ENCODE measurements at places on chromosomes 6 and 20.
A peak's percentile ranks its signal among the peaks of the same experiment; 100 is the strongest.

DNA sequence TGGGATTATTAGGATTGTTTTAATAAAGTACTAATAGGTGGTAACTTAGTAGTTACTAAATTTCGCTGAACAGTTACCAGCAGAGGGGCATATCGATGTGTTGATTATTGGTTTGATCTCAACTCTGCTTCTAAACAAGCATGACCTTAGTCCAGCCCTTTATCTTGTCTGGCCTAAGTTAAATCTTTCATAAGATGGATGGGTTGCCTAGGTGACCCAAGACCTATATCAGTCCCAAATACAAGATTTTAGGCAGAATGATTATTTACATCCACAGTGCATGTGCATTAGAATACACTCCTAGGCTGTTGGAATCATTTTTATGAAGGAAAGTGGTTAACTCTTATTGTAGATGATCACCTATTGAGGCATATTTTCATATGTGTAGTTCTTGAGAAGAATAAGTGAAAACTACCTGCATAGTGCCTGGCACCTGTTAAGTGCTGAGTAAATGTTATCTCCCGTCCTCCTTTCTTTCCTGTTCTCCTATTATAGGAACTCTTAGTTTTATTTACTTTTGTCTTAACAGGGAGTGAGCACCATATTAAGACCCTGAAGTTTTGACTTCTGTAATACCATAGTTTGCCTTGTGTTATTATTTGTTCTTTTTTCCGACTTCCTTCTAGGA is 1.1 kb downstream of the HSF2 start:
- DNase-seq: no peak

- no peak for DNase-seq
Observed at GRCh38 chr20:774016-774659, 5.8 kb upstream of the SLC52A3 start.

GRCh38 chr6:49155316-49155715 is 307.7 kb downstream of the MMUT start:
- peak; percentile 76 for DNase-seq

DNA sequence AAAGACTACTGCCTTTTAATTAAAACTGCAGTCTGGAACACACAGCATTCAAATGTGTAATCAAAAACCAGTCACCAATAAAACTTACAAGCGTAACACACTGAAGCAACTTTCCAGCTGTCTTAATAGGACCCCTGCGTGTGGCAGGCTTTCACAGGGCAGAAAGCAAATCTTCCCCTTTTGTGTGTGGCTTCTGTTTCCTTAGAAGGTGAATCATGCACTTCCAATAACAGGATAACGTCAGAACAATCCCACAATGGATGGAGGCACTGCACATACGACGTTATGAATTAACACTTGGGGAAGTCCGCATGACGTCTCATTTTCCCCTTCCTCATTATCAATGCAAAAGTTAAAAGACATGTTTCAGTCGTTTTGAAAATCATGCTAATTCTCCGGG is 44.8 kb downstream of the INSM1 start:
- peak; percentile 51 for DNase-seq

GRCh38 chr6:169883316-169883715 is 131.9 kb downstream of the ERMARD start:
- no peak for DNase-seq

DNA sequence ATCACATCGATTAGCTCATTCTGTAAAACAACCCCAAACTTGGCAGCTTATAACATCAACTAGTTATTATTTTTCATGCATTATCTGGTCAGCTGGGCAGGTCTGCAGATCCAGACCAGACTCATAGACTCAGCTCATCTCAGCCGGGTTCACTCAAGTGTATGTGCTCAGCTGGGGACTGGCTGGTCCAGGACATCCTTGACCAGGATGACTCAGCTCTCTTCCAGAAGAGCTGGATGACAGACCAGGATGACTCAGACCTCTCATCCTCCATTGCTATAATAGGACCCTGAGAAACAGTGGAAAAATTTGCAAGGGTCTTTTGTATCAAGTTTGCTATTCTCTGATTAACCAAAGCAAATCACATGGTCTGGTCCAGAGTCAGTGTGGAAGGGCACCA is 312.5 kb upstream of the PLCB4 start:
- no peak for DNase-seq

GRCh38 chr6:42295181-42295580 is 77.5 kb upstream of the MRPS10 start:
- no peak for DNase-seq

- DNase-seq: no peak
Observed at GRCh38 chr20:17504066-17504897, 26.9 kb downstream of the BFSP1 start.

GRCh38 chr6:35015476-35015875 is 125.7 kb downstream of the TCP11 start:
- DNase-seq: no peak

- DNase-seq: no peak
Observed at GRCh38 chr6:2235777-2236495, 9.5 kb downstream of the GMDS start.

DNA sequence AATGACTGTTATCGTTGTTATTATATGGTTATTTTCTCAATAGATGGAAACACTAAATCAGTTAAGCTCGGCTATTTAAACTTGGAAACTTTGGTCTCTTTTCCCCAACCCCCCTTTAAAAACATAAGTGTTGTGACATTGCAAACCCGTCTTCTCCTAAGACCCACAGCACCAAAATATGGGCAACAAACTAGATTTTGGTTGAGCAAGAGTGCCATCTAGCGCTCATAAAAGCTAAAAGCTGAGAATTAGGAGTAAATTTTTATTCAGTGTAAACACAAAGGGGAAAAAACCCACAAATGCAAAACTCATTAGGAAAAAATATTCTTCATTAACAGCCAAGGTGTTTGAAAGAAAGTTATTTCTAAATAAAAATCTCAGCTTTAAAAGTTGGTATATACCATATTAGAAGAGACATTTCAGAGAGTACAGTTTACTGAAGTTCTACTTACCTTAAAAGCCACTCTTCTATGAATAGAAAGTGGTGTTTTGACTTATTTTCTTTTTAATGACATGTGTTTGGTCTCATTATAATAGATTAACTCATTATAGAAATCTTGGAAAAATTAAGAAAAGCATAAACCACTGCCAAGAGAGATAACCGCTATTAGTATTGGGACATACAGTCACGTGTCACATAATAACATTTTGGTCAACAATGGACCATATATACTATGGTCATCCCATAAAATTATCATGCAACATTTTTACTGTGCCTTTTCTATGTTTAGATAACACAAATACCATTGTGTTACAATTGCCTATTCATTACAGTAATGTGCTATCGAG is 21.1 kb downstream of the SESN1 start:
- peak; percentile 83 for DNase-seq

DNA sequence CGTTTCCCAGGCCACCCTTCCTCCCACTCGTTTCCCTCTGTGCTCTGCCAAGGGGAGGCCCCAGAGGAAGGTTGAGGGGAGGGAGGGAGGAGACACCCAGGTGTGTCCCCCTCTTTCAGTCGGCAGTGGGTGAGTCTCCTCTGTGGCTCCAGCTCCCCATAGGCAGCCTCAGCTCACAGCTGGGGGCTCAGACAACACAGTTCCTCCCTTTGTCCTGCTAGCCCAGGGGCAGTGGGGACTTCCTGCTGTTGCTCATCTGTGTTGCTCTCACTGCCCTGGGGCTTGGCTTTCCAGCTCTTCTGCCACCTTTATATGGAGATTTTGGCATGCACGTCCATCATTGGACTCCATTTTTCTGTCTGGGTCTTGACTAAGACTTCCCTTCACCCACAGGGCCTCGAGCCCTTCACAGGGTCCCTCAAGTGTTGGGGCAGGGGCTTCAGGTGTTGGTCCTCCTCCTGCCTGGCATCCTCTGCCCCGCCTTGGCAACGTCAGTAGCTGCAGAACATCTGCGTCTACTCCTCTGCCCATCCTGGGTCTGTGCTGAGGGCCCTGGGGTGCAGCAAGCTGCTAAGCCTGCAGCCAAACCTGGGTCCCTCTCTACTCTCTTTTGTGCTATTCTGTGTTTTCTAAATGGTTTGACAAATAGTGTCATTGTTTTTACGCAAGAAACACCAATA is 190.6 kb upstream of the PMEPA1 start:
- no peak for DNase-seq

- DNase-seq: no peak
Observed at GRCh38 chr6:160276126-160276525, 17.5 kb upstream of the SLC22A2 start.

DNA sequence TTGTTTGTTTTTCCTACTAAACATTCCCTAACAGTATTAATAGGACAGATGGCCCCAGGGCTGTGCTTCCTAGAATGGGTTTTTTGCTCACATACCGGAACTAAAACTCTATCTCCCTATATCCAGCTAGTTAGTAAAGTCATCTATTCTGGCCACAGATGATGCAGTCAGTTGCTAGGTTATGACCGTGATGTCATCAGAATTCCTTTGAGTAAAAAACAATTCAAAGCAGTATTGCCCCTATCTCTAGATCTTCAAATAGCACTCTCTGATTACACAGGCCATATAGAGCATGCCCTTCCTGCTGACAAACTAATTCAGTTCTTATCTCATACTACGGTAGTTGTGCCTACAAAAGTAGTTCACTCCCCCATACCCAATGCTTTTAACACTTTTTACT is 17.9 kb upstream of the ZNF451 start:
- no peak for DNase-seq

DNA sequence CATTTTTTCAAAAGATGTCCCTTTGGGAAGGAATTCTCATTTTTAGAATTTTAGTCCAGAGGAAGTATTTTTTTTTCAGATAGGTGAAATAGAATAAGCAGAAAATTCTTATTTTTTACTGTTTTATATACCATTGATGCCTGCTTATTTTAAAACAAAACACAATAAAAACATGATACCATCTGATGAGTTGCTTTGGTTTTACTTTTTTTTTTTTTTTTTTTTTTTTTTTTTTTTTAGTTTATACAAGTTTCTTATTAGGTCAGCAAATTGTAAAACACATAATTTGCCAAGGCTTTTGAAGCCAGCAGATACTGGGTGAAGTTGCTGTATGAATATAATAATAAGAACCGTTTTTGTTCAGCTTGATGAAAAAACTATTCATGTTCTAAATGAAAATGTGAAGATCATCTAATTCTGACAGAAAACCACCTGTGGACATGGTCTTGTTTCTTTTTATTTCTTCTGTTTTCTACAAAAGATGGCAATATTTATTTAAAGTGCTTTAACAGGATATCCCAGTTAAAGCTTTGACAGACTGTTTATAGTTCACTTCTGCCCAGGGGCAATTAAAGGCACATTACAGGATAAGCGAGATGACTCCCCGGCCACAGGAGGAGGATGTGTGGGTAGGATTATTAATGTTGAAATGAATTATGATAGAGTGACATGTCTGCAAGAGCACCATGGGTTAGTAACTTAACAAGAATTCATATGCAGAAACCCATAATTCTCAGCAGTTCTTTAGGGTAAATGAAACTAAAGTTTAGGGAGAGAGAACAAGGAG is 31.1 kb downstream of the MYB start:
- no peak for DNase-seq

DNA sequence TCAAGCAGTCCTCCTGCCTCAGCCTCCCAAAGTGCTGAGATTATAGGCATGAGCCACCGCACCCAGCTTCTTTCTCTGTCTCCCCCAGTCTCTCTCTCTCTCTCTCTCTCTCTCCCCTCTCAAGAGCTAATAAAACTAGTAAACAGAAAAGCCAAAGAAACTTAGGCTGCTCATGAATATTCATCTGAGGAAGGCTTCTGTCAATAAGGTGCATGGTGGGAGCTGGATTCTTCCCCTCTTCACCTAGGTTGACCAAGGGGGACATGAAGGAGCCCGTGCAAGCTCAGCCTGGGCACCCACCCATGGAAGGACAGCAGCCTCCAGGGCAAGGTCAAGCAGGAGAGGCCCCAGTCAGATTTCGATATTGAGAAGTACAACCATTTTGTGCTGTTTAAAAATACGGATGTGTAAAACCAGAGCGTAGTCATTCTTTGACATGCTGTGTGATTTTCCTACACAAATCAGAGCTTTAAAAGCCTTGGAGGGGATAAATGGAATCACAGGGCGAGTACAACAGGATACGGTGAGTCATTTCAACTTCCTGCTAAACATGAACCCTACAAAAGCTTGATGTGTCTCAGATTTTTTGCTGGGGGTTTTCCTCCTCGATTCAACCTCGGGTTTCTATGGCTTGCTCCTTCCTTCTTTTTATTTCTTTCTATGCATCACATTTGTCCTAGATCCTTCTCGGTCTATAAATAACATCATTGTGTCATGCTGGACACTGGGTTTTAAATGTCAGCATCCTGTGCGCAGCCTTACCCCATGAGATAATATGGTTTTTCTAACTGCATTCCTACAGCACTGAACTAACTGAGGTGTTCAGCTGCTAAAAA is 368.9 kb upstream of the JARID2 start:
- DNase-seq: no peak

DNA sequence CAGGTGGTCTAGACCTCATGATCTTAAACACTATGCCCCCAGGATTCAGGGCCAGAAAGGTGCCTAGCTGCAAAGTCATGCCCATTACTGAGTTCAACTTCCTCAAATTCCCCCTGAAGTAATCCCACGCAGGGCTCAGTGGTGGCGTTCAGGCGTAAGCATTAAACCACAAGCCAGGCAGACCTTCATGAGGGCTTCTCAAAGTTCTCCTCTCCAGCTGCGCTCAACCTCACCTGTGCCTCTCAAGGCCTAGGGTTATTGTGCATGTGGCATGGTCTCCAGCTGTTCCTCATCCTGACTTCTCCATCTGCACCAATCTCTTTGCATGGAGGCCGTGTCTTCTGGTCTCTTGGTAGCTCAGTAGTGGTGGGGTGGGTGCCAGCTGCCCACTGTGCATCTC is 113.6 kb downstream of the TSHZ2 start:
- DNase-seq: no peak

- DNase-seq: no peak
Observed at GRCh38 chr6:150156460-150156859, 13.6 kb downstream of the PPP1R14C start.

GRCh38 chr6:85404564-85405174 is 45.2 kb upstream of the NT5E start:
- no peak for DNase-seq

DNA sequence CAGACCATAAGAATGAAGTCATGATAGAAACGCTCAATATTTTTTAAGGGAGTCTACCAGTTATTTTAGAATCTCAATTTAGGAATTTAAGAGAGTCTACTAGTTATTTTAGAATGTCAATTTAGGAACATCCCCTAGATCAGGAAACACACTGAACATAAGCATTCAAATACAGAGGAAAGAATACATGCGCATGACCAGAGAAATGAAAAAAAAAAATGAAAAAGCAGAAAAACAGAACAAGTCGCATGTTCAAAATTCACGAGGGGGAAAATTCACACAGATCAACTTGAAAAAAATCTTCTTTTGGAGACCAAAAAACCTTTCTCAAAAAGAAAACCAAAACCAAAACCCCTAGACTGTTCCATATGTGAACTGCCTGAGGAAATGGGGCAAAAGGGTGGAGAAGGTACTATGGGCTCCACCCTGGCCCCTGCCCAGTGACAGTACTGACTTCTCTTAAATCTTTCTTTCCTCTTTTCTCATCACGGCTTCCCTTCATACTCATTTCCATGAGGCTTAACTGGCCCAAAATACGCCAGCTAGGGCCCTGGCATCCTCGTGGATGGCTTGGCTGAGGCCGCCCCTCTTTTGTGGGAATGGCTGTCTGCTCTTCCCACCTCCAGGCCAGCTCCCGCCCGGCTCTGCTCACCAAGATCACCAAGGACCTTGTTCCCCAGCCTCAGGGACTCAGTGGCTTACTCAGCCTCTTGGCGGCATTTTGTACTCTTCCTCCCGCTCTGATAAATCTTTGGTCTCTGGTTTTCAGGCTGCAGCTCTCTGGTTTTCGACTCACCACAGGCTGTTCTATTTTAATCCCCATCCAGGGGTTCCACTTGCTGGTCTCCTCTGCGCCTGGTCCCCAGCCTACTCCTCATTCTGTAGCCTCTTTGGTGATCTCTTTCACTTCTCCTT is 11.2 kb downstream of the ZBTB2 start:
- DNase-seq: no peak

- no peak for DNase-seq
Observed at GRCh38 chr6:97548354-97548753, 265.3 kb upstream of the MMS22L start.

All from neural progenitor cell (in vitro differentiated cells).